Activated gamma-delta T cell treated with anti-CD3 and anti-CD28 coated beads, Interleukin-2, amount 50 U/mL, for 16 hours (primary cell): ENCODE measurements at places on chromosomes 4 and X.

- DNase-seq: no peak
Measured at GRCh38 chr4:80243274-80244018, 23.0 kb upstream of the FGF5 start.

GRCh38 chrX:7119950-7120877 lies 27.3 kb upstream of the STS start:
- DNase-seq: no peak

GRCh38 chrX:10557166-10557565 lies 63.2 kb downstream of the MID1 start:
- DNase-seq: no peak

DNA sequence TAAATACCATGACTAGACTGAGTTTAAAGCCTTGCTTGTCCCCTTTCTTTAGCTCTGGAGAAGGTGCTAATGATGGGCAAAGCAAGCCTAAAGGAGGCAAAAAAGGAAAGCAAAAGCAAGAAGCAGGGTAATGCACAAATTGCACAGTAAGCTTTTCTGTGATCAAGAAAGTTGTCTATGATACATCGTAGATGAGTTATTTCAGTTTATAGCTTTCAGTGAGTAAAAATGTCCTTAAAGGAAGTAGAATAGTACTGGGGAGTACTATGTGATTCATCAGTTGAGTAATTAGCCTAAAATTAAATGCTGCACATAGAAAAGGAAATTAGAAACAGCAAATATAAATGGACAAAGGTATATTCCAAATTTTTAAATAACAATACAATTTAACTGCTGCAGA lies 50.2 kb upstream of the PDE5A start:
- no peak for DNase-seq

DNA sequence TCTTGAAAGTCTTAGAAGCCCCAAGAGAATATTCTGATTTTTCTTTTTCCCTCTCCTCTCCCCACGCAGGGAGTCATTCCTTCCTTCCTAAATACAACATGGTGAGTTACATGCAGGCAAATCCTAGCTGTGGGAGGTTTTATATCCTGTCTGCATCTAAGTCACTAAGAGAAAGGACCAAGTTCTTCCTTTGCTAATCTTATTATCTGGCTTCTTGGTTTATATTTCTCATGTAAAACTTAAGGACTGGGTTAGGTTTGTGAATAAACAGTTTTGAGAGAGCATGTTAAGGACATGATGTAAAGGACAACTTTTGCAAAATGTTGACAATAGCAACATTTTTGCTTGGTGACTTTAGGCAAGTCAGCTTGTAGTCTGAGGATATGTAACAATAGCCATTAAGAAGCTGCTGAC lies 5.1 kb upstream of the CXCL9 start:
- no peak for DNase-seq

GRCh38 chr4:104351706-104352105 lies 143.0 kb downstream of the CXXC4 start:
- no peak for DNase-seq

- no peak for DNase-seq
Measured at GRCh38 chrX:85993539-85994197, 53.7 kb downstream of the CHM start.

- DNase-seq: no peak
Measured at GRCh38 chr4:187236209-187236890, 512.7 kb upstream of the FAT1 start.

DNA sequence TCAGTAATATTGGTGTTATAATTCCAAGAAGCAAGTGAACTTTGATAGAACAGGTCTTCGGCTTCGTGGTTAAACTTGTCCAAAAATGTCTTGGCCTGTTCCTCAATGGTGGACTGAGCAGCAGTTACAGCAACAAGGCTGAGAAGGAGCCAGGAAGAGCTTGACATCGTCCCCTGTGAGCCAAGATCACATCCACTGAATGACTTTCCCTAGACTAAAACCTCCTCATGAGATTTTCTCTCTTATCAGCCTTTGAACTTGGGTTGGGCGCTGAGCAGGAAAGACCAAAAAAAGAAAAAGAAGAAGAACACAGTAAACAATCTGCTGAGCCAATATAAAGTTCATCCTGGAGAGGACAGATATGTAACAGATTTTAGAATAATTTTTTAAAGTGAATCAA lies at the start of gene ACE2:
Gene ACE2 (minus strand): TSS at position 216 of the 400 bp plus-strand sequence. CDS start 49 bp downstream, at position 167.
- no peak for DNase-seq

- DNase-seq: no peak
Measured at GRCh38 chr4:1772853-1773538, 20.1 kb upstream of the FGFR3 start.

DNA sequence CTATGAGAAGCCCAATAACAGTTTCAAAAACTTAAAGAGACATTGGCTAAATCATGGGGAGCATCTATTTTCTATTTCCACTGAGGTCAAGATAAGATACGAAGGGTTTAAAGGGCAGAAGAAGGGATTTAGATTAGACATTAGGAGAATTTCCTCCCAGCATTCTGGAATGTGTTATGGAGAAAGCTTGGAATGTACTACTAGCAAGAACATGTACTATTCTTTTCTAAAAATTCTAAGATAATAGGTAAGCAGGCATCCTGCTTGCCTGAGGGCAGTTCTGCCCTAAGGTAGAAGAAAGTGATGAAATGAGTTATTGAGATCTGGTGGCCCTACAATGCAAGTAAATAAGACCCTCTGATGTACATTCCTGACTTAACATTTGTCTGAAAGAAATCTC lies 279.2 kb downstream of the NR3C2 start:
- no peak for DNase-seq

- DNase-seq: no peak
Measured at GRCh38 chrX:139484591-139484990, 45.9 kb upstream of the F9 start.

- no peak for DNase-seq
Measured at GRCh38 chr4:185672618-185673017, 137.3 kb upstream of the PDLIM3 start.

GRCh38 chrX:84182516-84182915 lies 5.5 kb downstream of the RPS6KA6 start:
- DNase-seq: no peak

- DNase-seq: no peak
Measured at GRCh38 chr4:69830560-69831269, 29.2 kb downstream of the SULT1E1 start.

DNA sequence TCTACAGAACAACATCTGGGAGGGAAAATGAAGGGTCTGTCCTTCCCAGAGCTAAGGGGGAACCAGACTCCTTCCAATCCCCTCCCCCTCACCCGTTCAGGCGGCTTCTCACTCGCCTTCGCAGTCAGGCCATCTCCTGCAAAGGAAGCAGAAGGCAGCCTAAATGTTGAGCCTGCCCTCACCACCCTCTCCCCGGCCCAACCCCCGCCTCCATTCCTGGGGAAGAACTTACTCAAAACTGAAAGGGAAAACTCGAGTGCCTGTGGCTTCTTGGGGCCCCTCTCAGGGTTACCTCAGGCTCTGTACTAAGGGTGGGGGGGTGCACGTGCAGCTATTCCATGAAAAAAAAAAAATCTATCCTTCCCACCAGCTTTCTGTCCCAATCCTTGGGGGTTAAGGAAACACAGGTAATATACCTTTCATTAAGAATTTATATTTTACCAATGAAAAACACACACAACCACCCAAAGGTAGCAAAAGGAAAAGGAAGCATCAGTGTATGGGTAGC lies 2.4 kb downstream of the ZMYM3 start:
- DNase-seq: no peak

GRCh38 chr4:113893546-113893945 lies 85.9 kb downstream of the ARSJ start:
- no peak for DNase-seq

DNA sequence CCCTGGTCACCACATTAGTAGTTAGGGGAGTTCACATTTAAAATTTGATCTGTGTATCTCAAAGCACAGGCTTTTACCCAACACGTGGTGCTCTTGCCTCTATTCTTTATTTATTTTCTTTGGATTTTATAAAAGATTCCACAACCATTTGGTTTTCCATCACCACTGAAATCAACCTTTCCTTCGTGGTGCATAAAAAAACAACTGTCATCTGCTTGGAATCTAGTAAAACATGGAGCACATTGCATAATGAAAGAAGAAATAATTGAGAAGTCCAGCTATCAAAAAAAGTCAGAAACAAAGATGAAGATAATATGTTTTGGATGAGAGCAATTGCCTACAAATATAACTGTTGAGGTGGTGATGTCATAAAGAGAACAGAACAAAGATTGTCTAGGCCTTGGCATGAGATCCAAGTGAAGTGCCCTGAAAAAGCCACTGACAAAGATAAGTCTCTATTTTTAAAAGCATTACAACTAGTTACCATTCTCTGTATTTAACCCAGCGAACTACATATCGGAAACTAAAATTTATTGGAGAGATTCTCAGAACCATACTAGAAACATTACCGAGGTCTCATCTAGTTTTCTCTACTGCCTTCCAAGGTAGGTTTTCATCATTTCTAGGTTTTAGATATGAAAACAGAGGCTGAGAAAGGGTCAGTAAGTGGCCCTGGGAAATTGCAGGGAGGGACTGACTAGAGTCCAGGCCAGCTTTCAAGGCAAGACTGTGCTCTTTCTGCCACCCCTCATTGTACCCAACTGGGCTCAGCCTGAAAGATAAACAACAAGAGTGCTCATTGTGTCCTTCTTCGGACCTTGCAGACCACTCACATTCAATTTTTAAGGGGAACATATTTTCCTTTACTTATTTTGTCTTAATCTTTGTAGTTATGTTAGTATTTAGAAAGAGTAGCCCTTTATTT lies 127.3 kb downstream of the MAD2L1 start:
- no peak for DNase-seq

DNA sequence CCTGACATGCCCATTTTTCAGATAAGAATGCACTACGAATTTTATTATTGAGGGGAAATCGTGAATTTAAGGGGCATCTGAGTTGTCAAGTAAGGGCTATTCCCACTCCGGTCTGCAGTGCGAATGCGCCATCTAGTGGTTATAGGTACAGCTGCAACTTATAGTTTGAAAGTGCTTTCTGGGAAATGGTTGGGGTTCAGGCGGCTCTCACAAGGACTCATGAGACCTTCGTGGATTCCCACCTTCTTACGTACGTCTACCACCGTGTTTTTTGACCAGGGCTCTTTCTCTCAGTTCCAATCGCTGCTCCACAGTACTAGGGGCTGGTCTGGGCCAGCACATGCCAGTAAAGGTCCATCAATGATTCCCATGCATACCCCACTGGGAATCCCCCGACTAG lies 12.3 kb downstream of the MSL3 start:
- peak; percentile 36 for DNase-seq

DNA sequence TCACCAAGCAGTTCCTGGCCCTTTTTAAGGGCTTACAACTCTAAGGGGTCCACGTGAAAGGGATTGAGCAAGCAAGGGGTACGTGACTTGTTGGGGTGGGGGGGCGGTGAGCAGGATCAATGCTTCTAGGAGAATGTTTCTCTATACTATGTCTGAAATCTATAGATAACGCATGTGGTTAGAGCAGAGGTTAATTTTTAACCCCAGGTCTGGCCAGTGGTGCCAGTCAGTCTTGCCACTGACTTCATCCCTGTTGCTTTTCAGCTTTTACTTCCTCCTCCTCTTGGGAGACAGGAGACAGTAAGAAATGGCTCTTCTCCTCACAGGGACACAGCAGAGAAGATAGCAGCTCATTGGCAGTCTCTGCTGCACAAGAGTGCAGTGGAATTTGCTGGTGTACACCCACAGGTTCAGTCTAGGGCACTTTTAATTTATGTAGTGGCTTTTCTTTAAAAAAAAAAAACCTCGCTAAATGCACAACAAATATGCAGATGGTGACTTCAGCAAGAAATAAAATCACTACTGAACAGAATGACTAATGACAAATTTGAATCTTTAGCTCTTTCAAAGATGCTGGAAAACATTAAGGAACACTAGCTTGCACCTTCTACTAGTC lies 190.5 kb downstream of the CCNG2 start:
- DNase-seq: no peak

DNA sequence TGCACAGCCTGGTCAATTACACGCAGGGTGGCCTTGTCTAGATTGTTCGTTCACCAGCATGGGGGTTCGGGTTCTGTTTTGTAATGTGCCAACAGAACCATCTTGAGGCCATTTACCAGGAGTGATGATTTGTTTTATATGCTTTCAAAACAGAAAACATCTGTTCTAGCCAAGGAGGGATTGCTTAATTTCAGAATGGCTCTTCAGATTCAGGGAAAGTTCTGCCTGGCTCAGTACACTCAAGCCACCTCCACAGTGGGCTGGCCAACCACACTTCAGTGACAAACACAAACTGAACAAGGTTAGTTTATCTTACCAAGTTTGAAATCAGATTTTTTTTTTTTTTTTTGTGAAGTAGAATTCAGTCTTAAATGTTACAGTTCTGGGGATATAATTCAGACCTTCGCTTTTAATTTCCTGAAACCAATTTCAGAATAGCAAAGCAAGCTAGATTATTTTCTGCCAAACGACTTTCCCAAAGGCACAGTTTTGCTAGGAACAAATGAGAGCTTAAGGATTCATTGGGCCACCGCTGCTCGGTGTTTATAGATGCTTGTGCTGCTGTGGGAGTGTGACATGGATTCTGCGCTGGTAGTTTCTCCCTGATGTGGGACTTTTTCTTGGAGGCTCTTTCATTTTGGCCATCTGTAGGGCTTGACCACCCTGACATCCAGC lies 23.4 kb downstream of the SMS start:
- no peak for DNase-seq
